ENCODE measurements at places on chromosomes 6 and 20. TPM values are rescaled to one million over a fixed set of nuclear protein-coding genes. Genes with fewer than 3 reads are reported as not detected.

DNA sequence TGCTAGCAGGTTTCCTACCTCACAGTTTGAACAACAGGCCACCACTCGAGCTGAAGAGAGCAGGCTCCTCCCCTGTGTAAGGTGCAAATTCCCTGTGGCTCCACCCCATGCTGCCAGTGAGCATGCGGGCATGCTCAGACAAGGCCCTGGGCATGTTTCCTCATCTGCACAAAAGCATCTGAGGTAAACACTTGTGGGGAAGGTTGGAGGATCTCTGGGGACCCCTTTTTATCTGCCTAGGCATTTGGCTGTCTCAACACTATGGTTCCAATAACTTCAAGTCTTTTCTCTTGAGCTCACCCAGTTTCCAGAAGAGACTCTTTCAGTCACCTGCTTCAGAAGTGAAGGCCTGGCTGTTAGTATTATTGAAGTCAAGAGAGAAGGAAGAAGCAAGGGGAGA, 9.4 kb downstream of the C6orf58 start:
- DNase-seq: no peak

The OR2J3 gene
- polyA plus RNA-seq: not detected

- no peak for DNase-seq
Observed at GRCh38 chr6:69106511-69106910, 471.4 kb downstream of the ADGRB3 start.

GRCh38 chr6:143286251-143286795, 164.2 kb downstream of the ADAT2 start:
- peak; percentile 25 for DNase-seq

GRCh38 chr6:137878486-137879285, 11.6 kb downstream of the TNFAIP3 start:
- peak; percentile 30 for DNase-seq

GRCh38 chr6:3473773-3474172, 16.9 kb upstream of the SLC22A23 start:
- DNase-seq: no peak

- DNase-seq: no peak
Observed at GRCh38 chr6:168660400-168660945, 219.5 kb downstream of the SMOC2 start.

DNA sequence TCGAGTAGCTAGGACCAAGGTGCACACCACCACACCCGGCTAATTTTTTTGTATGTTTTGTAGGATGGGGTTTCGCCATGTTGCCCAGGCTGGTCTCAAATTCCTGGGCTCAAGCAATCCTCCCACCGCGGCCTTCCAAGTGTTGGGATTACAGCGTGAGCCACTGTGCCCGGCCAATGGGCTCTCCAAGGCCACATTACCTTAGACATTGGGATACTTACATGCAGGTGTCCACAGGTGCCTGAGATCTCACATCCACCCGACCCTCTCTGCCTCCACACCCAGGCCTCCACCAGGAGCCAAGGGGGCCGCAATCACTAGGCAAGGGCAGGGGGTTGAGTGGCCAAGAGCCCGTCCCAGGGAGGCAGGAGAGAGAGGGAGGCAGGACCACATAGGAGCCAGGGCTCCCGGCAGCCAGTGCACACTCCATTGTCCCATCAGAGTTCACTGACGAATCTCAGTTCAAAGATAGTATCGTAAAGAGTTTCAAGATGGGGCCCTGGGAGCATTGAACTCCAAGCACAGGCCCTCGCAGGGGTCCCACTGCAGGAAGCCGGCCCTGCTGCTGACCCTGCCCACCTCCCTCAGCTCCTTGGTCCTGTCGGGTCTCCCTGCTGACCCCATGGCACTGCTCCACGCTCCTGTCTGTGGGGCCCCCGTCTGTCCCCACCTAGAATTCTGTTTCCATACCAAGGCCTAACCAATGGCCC, 55.3 kb downstream of the SSR1 start:
- no peak for DNase-seq

- DNase-seq: no peak
Observed at GRCh38 chr20:1265226-1265915, 723 bp upstream of the SNPH start.

The CST5 gene
- not detected for polyA plus RNA-seq

DNA sequence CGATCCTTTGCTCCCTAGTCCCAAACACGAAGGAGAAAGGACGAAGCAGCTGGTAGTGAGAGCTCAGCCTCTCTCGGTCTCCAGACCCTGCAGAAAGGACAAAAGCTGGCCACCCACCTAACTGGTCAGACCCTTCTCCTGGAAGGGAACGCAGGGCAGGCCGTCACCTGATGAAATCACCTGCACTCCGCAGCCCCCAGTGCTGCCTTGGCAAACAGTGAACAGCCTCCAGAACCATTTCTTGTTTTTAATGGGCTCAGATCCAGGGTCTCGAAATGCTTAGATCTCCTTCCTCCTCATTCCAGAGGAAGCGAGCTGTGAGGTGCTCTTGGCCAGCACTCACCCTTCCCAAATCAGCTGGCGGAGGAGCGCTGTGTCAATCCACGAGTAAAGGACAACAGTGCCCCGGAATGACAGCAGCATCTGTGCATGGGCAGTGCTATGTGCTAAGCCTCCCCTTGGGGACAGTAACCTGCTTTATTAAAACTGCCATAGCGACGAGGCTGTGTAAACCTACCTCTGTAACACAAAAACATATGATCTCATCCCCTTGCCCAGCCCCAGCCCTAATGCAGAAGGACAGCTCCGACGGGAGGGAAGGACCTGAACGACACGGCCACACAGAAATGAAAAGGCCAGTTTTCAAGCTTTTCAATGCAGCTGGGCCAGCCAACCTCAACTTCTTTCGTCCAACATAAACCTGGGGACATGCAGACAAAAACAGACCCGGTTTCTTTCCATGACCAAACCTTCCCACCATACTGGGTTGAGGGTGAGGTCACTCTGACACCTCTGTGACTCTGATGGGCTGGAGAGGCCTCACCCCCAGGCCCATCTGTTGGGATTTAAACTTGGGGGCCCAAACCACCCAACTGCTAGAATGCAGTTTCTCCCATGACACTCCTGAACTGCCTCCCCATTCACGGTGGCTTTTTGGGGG, 43.3 kb downstream of the SULF2 start:
- peak; percentile 79 for DNase-seq

The MATN4 gene
- polyA plus RNA-seq: 0.41 TPM

DNA sequence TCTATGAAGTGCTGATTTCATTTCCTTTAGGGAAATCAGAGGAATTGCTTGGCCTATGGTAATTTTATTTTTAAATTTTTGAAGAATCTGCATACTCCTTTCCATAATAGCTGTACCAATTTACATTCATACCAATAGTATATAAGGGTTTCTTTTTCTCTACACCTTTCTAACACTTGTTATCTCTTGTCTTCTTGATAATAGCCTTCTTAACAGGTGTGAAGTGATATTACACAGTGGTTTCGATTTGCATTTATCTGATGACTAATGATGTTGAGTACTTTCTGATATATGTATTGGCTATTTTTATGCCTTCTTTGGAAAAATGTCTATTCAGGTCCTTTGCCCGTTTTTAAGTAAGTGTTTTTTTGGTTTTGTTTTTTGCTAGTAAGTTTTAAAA, 40.8 kb downstream of the SMAP1 start:
- no peak for DNase-seq

The TMEM244 gene
- not detected for polyA plus RNA-seq

The GABRR2 gene
- 0.80 TPM for polyA plus RNA-seq

DNA sequence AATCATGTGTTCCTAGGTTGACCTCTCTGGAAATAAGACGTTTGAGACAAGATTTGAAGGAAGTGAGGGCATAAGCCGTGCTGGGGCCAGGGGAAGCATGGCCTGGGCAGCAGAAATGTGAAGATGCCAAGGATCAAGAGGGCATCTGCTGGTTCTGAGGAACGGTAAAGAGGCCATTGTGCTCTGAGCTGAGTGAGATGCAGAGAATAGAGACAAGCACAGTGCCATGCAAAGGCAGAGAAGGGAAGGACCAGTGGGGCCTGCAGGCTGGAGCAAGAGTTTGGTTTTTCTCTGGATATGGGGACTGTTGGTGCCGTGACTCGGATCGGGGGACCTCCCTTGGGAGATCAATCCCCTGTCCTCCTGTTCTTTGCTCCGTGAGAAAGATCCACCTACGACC, 50.8 kb downstream of the SMPDL3A start:
- DNase-seq: no peak

Measured in muscle of leg (tissue), 16 donors.